AG04450 (cell line): ENCODE measurements at places on chromosomes 2 and 18.

GRCh38 chr2:68388358-68388757 is 23.3 kb downstream of the PLEK start:
- no peak for DNase-seq

DNA sequence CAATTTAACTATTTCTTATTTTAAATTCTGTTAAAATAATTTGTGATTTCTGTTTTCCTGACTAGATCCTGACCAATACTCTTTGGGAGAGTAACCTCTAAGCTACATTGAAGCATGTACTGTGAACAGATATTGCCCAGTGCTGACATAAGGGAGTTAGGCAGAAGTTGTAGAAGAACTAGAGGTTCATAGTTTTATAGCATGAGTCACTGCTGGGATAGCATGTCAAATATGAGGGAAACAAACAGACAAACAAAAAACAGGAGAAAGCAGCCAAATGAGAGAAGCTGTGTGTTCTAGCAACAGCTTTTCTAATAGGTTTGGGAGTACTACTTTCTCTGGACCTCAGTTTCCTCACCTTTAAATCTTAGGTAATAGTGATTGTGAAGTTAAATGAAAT is 72.4 kb downstream of the CERS6 start:
- no peak for DNase-seq

DNA sequence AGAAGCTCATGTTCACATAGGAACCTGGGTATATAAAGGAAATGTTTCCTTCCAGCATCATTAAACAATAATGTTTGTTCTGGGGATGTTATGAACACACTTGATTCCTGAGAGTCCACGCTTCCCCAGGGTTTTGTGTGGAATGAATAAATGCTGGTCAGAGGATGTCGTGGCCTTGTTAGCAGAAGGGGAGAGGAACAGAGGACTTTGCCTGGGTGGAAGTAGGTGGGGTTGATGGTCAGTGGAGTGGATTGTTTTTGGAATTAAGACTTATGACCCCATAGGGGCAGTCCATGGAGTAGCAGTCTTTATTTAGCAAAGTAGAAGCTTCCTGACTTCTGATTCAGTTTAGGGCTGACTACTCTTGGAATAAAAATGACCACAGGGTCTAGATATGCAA is 139.6 kb downstream of the MYO1B start:
- DNase-seq, result no peak

GRCh38 chr2:138015494-138015893 is 51.2 kb downstream of the HNMT start:
- DNase-seq, result no peak

GRCh38 chr2:27569398-27569797 is 13.4 kb upstream of the ZNF512 start:
- DNase-seq, result no peak

DNA sequence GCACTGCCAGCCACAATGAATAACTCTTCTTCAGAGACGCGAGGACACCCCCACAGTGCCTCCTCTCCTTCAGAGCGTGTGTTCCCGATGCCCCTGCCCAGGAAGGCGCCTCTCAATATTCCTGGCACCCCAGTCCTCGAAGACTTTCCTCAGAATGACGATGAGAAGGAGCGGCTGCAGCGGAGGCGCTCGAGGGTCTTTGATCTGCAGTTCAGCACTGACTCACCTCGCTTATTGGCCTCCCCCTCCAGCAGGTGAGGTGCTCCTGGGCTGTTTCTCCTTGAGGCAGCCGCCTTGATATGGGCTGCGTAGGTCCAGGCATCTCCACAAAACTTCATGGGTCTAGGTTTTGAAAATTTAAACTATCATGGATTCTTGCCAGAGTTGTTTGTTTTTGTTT is 6.1 kb downstream of the NCAPH start:
- DNase-seq, result no peak
